ENCODE measurements at places on chromosomes 3 and 15. TPM values are rescaled to one million over a fixed set of nuclear protein-coding genes. Genes with fewer than 3 reads are reported as not detected.

The ZNF502 gene
- 0.77 TPM for total RNA-seq

The LXN gene
- 8.6 TPM for total RNA-seq

GRCh38 chr3:98788651-98789050 lies 25.5 kb downstream of the ST3GAL6 start:
- H3K36me3 ChIP-seq: no peaks in the 10 kb centered on the region
- peaks cover 11% of the 10 kb centered on the region for H3K27me3 ChIP-seq
- no peaks in the 10 kb centered on the region for H3K4me1 ChIP-seq
- H3K27ac ChIP-seq: no peak overlapping the region
- DNase-seq: no peak

GRCh38 chr15:72339777-72340177 lies 19.8 kb upstream of the CELF6 start:
- H3K36me3 ChIP-seq: peaks cover 9% of the 10 kb centered on the region
- H3K27ac ChIP-seq: no peak overlapping the region
- no peaks in the 10 kb centered on the region for H3K27me3 ChIP-seq

The CYP8B1 gene
- total RNA-seq: not detected

DNA sequence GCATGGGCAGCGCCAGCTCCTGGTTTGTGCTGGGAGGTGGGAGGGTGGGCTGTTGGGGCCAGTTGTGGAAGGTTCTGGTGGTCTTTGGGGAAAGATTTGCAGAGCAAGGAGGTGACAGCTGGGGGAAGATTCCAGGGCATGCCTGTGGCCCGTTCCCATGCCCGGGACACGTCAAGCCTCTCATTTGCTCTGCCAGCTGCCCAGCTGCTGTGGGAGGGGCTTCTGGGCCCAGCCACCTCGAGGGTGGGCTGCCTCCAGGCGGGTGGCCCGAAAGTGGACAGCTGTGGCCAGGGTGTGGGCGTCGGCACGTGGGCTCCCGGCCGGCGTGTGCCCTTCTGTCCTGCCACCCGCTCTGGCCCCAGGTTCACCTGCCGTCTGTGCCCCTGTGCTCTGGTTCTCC lies 17.2 kb downstream of the PLXNA1 start:
- H3K27me3 ChIP-seq: no peaks in the 10 kb centered on the region
- no peak for DNase-seq
- no peaks in the 10 kb centered on the region for H3K4me1 ChIP-seq
- no peak overlapping the region for H3K4me3 ChIP-seq
- H3K27ac ChIP-seq: no peak overlapping the region

DNA sequence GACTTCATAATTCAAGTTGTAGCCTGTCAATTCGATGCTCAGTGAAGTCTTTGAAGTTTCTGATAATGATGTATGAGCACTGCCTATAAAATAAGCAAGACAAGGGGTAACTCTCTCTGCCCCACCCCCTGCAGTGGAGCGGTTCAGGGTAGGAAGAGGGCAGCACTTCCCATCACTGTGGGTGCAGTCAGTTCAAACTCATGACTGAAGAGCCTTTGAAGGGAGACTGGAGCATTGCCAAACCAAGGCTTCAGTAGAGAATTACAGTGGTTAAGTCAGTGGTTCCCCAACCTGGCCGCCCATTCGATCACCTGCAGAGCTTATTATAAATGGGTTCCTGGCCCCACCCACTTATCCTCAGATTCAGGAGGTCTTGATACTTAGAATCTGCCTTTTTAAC lies 190.6 kb downstream of the SHQ1 start:
- H3K4me3 ChIP-seq: no peak overlapping the region
- peak; percentile 67 for DNase-seq
- peaks cover 13% of the 10 kb centered on the region for H3K4me1 ChIP-seq
- peaks cover 8% of the 10 kb centered on the region for H3K27me3 ChIP-seq
- no peaks in the 10 kb centered on the region for H3K36me3 ChIP-seq

- no peaks in the 10 kb centered on the region for H3K36me3 ChIP-seq
- no peak overlapping the region for H3K4me3 ChIP-seq
- no peaks in the 10 kb centered on the region for H3K27me3 ChIP-seq
- peaks cover 4% of the 10 kb centered on the region for H3K4me1 ChIP-seq
- no peak for DNase-seq
These were observed 73.2 kb downstream of the BTLA start for GRCh38 chr3:112425858-112426750.

DNA sequence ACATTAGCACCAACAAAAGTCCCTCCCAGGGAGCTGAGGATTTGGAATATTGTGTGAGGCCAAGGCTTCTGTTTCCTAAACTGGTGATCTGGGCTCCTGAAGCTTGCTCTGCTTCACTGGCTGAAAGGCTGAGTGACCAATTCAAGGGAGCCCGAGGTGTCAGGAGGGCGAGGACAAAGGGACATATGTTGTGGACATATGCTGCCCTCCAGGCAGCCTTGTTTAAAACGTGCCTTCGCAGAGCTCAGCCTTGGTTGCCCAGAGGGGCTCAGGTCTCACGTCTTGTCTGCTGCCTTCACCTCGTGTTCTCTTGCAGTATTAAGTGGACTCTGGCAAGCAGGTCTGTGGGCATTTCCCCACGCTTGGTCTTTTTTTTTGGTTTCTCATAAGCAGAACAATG lies 7.0 kb downstream of the SLCO3A1 start:
- DNase-seq: no peak
- no peaks in the 10 kb centered on the region for H3K27me3 ChIP-seq
- no peaks in the 10 kb centered on the region for H3K36me3 ChIP-seq
- no peak overlapping the region for H3K4me3 ChIP-seq
- H3K27ac ChIP-seq: no peak overlapping the region

The MAPKBP1 gene
- 16.1 TPM for total RNA-seq

- H3K27ac ChIP-seq: no peak overlapping the region
- H3K4me1 ChIP-seq: peaks cover under 1% of the 10 kb centered on the region
- H3K36me3 ChIP-seq: peaks cover 3% of the 10 kb centered on the region
- no peaks in the 10 kb centered on the region for H3K27me3 ChIP-seq
- H3K4me3 ChIP-seq: no peak overlapping the region
These were observed 9.8 kb downstream of the SCG5 start for GRCh38 chr15:32651229-32651837.

DNA sequence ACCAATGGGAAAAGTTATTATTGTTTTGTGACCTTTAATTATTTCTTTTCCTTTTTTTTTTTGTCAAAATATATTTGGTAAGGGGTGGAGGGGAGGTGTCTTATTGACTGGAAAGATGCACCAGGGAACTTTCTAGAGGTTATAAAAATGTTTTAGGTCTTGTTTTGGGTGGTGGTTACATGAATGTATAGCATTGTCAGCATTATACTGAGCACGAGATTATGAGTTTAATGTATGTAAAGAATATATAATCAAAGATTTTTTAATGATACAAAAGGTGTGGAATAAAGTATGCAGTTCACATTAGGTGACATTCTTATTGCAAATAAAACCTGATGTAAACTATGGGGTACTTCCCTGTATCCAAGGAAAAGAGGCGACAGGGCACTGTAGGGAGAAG lies 23.0 kb upstream of the MAP3K13 start:
- peaks cover 2% of the 10 kb centered on the region for H3K36me3 ChIP-seq
- DNase-seq: no peak
- H3K27me3 ChIP-seq: peaks cover 1% of the 10 kb centered on the region
- H3K4me3 ChIP-seq: no peak overlapping the region

The NR1I2 gene
- total RNA-seq: 0.39 TPM

GRCh38 chr3:29202378-29202777 lies 78.5 kb upstream of the RBMS3 start:
- no peak overlapping the region for H3K27ac ChIP-seq
- H3K36me3 ChIP-seq: no peaks in the 10 kb centered on the region
- H3K27me3 ChIP-seq: no peaks in the 10 kb centered on the region
- no peaks in the 10 kb centered on the region for H3K4me1 ChIP-seq
- no peak for DNase-seq

GRCh38 chr15:74725225-74725774 lies at the start of gene CYP1A1:
Gene CYP1A1, minus strand, starts transcription at chr15:74725528. Its CDS starts 2,431 bp downstream, at chr15:74723097.
- no peaks in the 10 kb centered on the region for H3K36me3 ChIP-seq
- peaks cover 8% of the 10 kb centered on the region for H3K4me1 ChIP-seq
- H3K27me3 ChIP-seq: peaks cover 10% of the 10 kb centered on the region
- peak within 1 kb of the TSS; percentile 56 for H3K4me3 ChIP-seq

The REC114 gene
- not detected for total RNA-seq

The CPEB1 gene
- 0.07 TPM for total RNA-seq

DNA sequence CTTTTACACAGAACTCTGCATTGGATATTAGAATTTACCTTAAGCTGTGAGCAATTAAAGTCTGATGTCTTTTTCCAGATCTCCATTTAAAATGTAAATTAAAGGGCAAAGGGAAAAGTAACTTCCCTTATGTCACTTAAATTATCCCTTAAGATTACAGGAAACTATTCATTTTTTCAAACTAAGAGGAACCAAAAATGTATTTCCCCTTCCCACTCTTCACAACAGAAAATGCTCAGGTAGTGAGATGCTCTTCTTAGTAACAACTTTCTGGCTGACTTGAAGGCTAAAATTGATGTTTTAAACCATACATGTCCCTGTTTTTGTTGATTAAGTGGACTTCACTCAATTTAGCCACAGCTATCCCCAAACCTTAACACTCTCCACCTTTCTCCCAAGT lies 17.6 kb downstream of the RSL24D1 start:
- no peaks in the 10 kb centered on the region for H3K27me3 ChIP-seq
- no peak for DNase-seq
- H3K36me3 ChIP-seq: peaks cover 40% of the 10 kb centered on the region
- peaks cover 5% of the 10 kb centered on the region for H3K4me1 ChIP-seq

GRCh38 chr15:37097144-37097919 lies 3.0 kb downstream of the MEIS2 start:
- no peak overlapping the region for H3K27ac ChIP-seq
- peaks cover 82% of the 10 kb centered on the region for H3K27me3 ChIP-seq
- H3K4me3 ChIP-seq: no peak overlapping the region
- H3K36me3 ChIP-seq: peaks cover 7% of the 10 kb centered on the region

DNA sequence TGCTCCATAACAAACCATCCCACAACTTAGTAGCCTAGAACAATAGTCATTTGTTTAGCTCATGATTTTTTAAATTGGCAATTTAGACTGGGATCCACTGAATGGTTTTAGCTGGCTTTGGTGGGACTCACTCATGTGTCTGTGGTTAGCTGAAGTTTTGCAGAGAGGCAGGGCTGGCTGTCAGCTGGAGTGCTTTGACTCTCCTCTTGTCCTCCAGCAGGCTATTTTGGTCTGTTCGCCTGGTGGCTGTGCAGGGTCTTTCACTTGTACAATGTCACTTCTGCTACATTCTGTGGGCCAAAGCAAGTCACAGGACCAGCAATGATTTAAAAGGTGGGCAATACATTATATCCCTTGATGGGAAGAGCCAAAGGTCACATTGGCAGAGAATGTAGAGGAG lies 1146.5 kb downstream of the ROBO2 start:
- H3K4me1 ChIP-seq: no peaks in the 10 kb centered on the region
- H3K27me3 ChIP-seq: no peaks in the 10 kb centered on the region
- no peak for DNase-seq
- no peak overlapping the region for H3K27ac ChIP-seq
- no peaks in the 10 kb centered on the region for H3K36me3 ChIP-seq

DNA sequence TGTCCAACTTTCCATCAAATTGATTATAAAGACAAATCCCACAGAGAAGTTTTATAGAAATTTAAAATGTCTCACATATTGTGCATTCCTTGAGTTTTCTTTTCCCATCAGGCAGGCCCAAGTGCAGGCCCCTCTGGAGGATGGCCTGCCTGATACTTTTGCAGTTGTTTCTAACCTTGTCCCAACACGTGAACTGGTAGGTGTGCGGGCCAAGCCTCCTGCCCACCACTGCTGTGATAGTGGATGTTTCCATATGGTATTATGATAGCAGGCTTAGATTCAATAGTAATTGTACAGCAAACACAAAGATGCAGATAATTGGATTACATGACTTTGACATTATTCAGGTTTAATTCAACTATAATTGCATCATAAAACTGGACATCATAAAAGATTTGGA lies 1.4 kb downstream of the P2RY12 start:
- peaks cover 6% of the 10 kb centered on the region for H3K4me1 ChIP-seq
- H3K27me3 ChIP-seq: no peaks in the 10 kb centered on the region
- no peaks in the 10 kb centered on the region for H3K36me3 ChIP-seq
- DNase-seq: no peak

DNA sequence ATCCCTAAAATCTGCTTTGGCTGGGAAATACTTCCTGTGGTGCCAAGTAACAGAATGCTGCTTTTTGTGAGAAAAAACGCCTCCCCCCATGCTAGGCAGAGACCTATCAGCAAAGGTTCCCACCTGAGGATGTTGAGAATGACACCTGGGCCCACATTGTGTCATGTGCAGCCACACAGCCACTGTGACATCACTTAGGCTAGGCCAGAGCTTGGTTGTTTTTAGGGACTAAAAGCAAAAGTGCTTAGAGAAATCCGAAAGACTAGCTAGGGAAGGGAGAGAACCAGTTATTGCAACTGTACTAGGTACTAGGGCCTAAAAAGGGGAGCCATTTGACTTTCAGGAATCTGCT lies 6.2 kb downstream of the ZDHHC3 start:
- no peak overlapping the region for H3K4me3 ChIP-seq
- DNase-seq: no peak
- H3K36me3 ChIP-seq: no peaks in the 10 kb centered on the region
- H3K27me3 ChIP-seq: no peaks in the 10 kb centered on the region
- peaks cover 43% of the 10 kb centered on the region for H3K4me1 ChIP-seq

DNA sequence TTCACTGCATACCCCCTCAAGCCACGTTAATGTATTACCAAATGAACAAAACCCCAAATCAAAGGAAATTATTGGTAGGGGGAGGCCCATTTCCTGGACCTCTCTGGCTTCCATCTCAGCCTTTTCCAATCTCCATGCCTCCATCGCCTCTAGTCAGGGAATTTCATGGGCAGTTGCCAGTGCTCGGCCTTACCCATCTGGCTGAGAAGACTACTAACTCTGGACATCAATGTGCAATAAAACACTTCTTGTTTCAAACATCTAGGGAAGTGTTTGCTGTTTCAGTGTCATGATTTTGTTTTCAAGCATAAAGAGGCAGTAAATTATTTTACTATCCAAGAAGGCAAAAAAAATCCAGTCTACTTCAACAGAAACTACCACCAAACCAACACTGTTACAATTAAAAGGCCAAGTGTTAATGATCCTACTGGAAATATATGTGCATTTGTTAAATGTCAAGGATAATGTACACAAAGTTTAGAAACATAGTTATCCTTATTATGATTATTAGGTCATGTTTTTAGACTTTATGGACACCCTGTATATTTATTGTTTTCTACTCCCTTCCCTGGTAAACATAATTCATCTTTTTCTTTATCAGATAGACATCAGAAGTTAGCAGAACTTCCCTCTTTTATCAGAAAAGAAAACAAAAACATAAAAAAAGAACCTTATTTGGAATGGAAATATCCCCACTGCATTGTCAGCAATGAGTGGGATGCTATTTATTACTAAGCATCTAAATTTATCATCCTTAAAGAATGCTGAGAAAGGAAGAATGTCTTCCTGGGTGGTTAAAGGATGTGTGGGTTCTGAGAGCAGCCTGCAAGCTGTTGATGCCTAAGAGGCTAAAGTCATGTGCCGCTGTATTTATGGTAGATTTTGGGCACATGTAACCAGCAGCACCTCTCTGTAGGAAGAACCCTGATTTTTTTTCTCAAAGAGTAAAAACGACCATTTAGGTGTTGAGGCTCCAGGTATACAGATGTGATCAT lies 15.2 kb downstream of the LDHAL6B start:
- H3K4me3 ChIP-seq: no peak overlapping the region
- no peaks in the 10 kb centered on the region for H3K36me3 ChIP-seq
- no peak overlapping the region for H3K27ac ChIP-seq
- DNase-seq: no peak

All from activated CD4-positive, alpha-beta memory T cell treated with anti-CD3 and anti-CD28 coated beads for 36 hours (primary cell).